Heart right ventricle (tissue), 16 donors: ENCODE measurements at places on chromosomes 12 and 14. TPM values are rescaled to one million over a fixed set of nuclear protein-coding genes. Genes with fewer than 3 reads are reported as not detected.

Gene SIX1
- total RNA-seq, result 0.33 TPM

DNA sequence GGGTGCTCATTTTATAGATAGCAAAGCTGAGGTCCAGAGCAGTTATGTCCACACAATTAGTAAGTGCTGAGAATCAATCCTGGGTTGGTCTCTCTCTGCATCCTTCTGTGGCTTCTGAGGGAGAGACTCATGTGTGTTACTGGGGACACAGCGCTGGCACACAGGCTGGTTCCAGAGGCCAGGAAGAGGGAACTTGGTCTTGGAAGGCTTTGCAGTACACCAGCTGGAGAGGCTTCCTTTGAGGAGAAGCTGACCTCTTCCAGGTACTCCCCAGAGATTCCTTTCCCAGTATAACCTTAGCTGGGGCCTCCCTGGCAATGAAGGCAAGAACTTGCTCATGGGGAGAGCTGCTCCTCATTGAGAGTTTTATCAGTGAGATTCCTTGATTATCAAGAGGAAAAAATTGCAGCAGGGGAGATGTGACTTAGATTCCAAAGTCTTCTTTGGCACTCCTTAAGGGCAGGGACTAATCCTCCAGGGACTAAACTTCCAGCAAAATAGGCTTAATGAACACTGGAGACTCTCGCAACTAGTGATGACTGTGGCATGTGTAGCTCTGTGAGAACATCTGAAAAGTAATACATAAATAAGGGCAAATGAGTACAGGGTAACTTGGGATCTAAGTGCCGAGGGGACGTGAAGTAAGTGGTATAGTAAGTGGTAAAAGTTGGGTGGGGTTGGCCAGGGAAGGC is 13.9 kb upstream of the KRT80 start:
- DNase-seq, result no peak

Gene KCNK10
- not detected for total RNA-seq

DNA sequence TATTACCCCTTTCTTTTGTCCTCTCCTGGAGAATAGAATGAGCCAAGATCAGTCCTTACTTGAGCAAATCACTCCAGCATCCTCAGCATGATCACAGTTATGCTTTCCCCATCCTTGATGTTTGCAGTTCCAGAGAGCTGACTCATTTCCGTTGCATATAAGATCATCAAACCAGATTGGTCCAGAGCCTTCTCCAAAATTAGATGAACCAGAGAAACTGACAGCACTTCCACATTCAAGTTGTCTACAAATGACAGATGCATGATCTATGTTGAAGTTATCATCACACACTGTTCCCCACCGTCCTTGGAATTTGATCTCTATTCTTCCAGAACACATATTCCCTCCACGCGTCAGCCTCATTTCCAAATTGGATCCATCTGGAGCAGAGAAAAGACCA is 4.8 kb downstream of the CD163 start:
- no peak for DNase-seq

Gene TAS2R13
- 0.28 TPM for total RNA-seq

- no peak for DNase-seq
These were observed 981.4 kb downstream of the FSCB start for GRCh38 chr14:43525658-43526057.

DNA sequence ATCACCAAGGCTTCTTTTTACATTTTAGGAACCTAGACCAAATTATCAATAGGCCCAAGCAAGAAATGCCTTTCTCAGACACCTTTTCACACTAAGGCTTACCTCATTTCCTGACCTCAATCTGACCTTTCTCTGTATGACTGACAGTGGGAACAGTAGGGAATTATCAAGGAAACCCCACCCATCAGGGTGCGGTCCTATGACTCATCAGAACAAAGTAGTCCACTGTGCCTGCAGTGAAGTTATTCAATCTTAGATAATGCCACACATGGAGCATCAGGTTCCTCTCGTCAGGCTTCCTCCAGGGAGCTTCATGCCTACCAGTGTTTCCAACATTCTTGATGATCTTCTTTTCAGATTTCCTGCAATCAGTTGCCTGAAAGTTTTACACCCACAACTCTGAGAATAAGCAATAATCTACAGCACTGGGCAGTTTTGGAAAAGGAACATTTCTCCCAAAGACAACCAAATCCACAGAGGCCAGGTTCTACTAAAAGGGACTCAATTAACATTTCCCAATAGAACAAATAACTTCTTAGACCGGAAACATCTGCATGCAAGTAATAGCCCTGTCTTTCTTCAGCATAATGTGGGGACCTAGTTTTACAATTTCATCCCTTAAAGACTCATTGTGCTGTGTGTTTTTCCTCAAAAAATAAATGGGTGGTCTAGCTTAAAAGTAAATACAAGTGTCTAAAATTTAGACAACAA is 35.9 kb upstream of the TMTC2 start:
- peak; percentile 33 for DNase-seq

Gene POTEG
- total RNA-seq, result not detected

DNA sequence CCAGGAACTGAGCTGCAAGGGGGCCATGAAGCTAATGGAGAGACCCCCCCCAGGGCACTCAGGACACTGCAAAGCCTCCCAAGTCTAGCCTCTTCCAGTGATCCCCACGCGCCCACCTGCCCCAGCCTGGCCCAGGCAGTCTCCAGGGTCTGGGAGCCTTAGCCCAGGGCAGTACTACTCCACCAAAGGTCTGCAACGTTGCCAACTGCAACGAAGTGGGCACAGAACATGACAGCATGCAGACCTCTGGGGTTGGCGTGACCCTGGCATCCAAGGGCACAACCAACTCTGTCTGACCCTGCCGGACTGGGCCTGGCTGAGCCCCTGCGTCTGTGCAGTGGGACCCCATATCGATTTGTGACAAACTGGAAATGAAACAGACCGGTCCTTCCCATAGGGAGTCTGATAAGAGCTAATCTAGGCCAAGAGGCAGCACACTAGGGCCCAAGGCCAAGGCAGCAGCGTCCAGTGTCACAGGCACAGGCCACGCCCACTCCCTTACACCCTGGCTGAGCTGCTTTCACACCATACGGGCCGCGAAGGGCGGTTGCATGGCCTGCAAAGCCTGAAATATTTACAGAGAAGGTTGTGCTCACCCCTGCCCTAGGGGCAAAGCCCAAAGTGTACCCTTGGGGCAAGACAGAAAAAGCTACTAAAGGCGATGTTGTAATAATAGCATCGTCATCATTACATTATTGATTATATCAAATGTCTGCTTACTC is 76.7 kb downstream of the NCOR2 start:
- peak; percentile 90 for DNase-seq

- DNase-seq, result no peak
These were observed 80.9 kb downstream of the FRMD6 start for GRCh38 chr14:51732494-51733112.

GRCh38 chr14:89922031-89922907 is 32.3 kb downstream of the EFCAB11 start:
- no peak for DNase-seq

DNA sequence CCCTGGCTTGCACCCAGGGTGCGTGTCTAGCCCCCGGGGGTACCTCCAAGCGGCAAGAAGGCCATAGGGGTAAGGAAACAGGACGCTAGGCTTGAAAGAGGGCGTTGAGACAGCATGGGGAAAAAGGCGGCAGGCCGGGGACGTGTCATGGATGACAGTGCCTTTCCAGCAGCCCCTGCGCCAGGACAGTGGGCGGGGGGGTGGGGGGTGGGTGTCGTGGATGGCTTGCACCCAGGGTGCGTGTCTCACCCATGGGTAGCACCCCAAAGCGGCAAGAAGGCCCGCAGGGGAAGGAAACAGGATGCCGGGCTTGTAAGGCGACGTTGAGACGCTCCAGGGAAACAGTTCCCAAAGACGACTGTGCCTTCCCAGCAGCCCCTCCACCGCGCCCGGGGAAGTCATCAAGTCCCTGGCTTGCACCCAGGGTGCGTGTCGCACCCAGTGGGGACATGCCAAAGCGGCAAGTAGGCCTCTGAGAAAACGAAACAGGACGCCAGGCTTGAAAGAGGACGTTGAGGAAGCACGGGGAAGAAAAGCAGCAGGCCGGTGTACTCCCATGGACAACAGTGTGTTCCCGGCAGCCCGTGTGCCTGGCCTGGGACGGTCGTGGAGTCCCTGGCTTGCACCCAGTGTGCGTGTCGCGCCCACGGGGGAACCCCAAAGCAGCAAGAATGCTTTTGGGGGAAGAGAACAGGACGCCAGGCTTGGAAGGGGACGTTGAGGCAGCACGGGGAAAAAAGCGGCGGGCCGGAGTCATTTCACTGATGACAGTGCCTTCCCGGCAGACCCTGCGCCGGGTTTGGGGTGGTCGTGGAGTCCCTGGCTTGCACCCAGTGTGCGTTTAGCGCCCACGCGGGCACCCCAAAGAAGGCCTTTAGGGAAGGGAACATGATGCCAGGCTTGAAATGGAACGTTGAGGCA is 163.5 kb upstream of the ALG10B start:
- DNase-seq, result no peak

DNA sequence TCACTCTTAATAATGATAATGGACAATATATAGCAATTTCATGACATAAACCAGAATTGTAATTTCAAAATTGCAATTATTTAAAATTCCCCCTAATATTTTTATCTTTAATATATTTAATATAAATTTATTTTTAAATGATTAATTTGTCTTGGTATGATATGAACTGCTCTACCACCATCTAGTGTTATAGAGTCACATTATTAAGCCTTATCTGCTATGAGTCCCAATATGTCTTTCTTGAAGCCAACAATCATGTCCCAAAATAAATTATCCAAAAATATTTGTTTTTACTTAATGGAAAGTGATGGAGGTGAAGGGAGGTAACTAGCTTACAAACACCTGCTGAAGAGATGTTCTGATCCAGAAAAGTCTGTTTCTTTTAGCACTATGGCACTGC is 151.4 kb downstream of the KCNC2 start:
- DNase-seq, result no peak

GRCh38 chr14:91088585-91089235 is 25.2 kb upstream of the DGLUCY start:
- no peak for DNase-seq

GRCh38 chr12:94025068-94025467 is 123.3 kb upstream of the PLXNC1 start:
- DNase-seq, result no peak

Gene TMTC1
- 54.2 TPM for total RNA-seq

Gene TAS2R8
- not detected for total RNA-seq

Gene DNAI7
- total RNA-seq, result 0.77 TPM

Gene ZNF10
- 7.3 TPM for total RNA-seq

DNA sequence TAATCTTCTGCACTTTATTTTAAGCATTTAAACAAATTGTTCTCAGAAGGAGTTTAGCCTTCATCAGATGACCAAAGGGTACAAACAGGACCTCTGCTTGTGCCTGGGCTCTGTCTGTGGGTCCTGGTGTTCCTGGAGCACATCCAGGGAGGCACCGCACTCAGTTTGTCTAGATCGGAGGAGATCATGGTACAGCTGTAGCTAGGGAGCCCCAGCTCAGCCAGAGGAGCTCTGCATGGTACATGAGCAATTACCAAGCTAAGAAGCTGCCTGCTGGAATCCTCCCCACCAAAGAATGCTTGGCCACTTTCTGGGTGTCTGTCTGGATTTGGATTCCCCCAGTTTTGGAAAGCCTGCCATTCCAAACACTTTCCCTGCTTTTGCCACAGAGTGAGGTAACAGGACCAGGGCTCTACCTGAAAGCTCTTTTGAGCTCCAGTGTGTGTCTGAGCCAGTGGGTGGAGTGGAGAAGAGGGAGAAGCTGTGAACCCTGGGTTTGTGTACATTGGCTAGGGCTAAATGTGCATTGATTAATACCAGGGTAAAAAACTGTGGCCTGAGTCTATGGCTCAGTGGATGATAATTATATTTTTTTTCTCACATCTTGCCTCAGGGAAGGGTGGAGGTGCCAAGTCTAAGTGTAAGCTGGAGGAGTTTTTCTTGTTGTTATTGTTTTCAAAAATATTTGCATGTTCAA is 163.7 kb upstream of the IGF1 start:
- DNase-seq, result no peak

GRCh38 chr14:73465823-73466532 is 7.6 kb upstream of the NUMB start:
- DNase-seq, result no peak

GRCh38 chr14:76289276-76289675 is 86.7 kb upstream of the ESRRB start:
- DNase-seq, result no peak
